ENCODE measurements at places on chromosomes 5 and 9. TPM values are rescaled to one million over a fixed set of nuclear protein-coding genes. Genes with fewer than 3 reads are reported as not detected.

- H3K27me3 ChIP-seq: no peaks in the 10 kb centered on the region
- DNase-seq: no peak
- H3K36me3 ChIP-seq: no peaks in the 10 kb centered on the region
- peaks cover 45% of the 10 kb centered on the region for H3K4me1 ChIP-seq
- H3K4me3 ChIP-seq: peak overlapping the region; percentile 44
These were observed 2.1 kb upstream of the TRAF1 start for GRCh38 chr9:120928483-120929228.

DNA sequence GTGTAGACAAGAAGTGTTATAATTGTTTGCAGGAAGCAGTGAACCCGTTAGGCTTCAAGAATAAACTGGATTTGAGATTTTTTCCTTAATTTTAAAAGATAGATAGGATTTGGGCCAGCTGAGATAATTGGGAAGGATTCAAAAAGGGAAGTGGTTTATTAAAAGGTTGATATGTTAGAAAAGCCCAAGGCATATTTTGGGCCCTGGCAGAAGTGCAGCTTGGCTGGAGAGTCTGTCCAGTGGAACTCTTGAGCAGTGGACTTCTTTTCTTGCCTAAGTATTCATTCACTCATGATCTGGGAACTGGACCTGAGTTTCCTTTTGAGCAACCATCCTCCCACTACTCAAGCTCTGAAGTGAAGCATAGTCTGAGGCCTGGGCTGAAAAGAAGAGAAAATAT, 433.4 kb downstream of the ZSWIM6 start:
- no peak overlapping the region for H3K27ac ChIP-seq
- H3K4me3 ChIP-seq: no peak overlapping the region
- H3K36me3 ChIP-seq: no peaks in the 10 kb centered on the region
- no peaks in the 10 kb centered on the region for H3K4me1 ChIP-seq
- no peak for DNase-seq
- peaks cover 5% of the 10 kb centered on the region for H3K27me3 ChIP-seq

DNA sequence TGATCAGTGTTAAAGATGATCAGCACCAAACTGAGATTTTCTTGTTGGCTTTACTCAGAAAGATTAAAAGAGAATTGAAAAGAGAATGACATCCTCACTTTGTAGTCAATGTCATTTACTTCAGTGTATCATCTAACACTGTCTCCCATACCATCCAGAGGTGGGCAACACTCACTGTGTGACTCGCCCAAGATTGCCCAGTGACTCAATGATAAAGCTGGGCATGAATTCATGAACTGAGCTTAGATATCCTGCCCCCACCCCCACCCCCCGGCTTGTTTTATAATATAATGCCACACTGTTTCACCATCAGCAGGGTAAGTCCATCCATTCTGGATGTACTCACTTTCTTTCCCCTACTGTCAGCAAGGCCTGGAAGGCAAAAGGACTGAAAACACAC, 242.2 kb downstream of the FAM114A2 start:
- H3K4me1 ChIP-seq: no peaks in the 10 kb centered on the region
- DNase-seq: no peak
- H3K36me3 ChIP-seq: no peaks in the 10 kb centered on the region
- no peak overlapping the region for H3K27ac ChIP-seq
- H3K27me3 ChIP-seq: no peaks in the 10 kb centered on the region

Gene GLRA1
- not detected for total RNA-seq

Gene ANXA2R
- total RNA-seq: 0.77 TPM

Gene GMCL2
- not detected for total RNA-seq

Gene DMRTA1
- 6.1 TPM for total RNA-seq

Measured in astrocyte (in vitro differentiated cells and primary cell).